Activated naive CD8-positive, alpha-beta T cell treated with anti-CD3 and anti-CD28 coated beads for 36 hours (primary cell): ENCODE measurements at places on chromosomes 16 and 17.

DNA sequence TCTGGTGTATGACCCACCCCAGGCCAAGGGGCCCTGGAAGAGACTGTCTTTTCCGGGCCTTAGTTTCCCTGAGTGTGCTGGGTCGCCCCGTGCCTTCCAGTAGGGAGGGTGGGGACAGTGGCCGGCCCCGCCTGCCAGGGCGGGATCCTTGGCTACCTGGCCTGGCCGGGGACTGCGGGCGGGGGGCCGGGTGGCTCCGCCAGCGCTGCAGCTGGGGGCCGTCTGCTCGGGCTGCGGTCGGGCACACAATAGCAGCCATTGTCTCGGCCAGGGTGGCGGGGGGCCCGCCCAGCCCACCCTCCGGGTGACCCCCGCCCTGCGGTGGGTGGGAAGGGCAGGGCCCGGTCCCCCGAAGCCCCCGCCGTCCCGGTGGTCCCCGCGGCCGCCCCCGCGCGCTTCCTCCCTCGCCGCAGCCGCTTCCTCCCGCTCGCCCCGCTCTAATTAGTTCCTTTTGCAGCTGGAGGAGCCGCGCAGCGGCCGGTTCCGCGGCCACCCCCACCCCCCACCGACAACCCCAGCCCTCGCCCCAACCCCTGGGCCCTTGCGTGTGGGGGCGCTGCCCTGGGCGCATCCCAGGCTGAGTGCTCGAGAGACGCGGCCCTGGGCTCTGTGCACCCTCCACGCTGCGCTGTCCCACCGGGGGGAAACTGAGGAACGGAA, 11.6 kb downstream of the GLIS2 start:
- DNase-seq = no peak

- no peak for DNase-seq
Measured at GRCh38 chr17:39781031-39781860, 43.5 kb downstream of the GRB7 start.

- DNase-seq = no peak
Measured at GRCh38 chr17:60539807-60540206, 13.8 kb upstream of the APPBP2 start.

DNA sequence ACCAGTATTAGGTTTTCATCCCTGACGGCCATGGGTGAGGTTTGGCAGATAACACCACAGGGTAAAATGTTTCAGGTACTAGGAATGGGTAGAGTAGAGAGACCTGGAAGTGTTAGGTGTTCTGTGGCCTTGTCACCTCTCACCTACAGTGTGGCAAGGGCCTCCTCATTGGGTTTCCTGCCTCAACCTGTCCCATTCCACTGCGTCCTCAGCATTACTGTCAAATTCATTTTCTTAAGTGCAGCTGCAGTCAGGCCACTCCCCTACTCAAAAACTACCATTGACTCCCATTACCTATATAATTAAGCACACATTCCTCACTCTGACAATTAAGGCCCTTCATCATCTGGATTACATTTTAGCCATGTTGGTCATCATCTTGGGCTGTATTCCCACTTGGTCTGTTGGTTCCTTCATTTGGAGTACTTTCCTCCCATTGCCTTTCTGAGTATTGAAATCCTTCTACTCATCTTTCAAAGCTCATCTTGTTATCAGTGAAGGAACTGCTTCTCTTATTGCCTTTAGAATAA, 64.5 kb downstream of the NUP88 start:
- no peak for DNase-seq

DNA sequence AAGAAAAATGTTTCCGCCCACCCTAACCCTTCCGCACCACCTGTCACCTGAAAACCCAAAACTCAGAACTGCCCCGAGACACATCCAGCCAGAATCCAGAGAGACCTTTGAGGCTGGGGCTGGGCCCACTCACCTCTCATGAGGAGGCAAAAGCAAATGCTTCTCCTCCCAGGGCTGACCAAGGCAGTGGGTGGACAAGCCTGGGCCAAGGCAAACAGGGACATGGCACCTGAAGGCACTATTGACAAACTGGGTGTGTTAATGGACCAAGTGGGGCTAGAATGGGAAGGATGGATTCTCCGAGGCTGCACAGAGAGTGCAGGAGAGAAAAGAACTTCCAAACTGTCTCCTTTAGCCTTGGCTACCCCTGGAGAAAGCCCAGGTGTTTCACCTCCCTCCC, 54.4 kb downstream of the SOX9 start:
- DNase-seq = no peak

GRCh38 chr16:66649636-66650205, 45.2 kb downstream of the CMTM3 start:
- DNase-seq = no peak

DNA sequence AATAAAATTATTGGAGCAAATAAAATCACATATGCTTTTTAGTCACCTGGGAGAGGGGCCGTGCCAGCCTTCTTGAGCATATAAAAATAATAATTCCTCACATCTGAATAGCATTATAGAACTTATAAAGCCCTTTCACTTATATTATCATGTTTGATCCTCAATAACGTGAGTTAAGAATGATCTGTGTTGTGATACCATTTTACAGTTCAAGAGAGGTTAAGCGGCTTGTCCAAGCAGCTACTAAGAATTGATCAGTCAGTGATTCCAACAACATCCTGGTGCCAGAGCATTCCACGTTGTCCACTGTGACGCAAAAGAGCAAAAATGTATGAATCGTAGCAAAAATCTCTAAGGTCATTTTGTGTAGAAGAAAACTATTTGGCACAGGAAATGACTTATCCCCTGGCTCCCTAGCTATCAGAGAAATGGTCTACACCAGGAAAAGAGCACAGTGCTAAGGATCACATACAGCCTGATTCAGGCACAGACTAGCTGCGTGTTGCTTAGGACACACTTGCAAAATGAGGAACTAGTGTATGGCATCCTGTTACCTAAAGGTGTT, 33.0 kb downstream of the ANKFN1 start:
- DNase-seq = no peak

- no peak for DNase-seq
Measured at GRCh38 chr17:28219771-28220170, 99.2 kb upstream of the TMEM97 start.

DNA sequence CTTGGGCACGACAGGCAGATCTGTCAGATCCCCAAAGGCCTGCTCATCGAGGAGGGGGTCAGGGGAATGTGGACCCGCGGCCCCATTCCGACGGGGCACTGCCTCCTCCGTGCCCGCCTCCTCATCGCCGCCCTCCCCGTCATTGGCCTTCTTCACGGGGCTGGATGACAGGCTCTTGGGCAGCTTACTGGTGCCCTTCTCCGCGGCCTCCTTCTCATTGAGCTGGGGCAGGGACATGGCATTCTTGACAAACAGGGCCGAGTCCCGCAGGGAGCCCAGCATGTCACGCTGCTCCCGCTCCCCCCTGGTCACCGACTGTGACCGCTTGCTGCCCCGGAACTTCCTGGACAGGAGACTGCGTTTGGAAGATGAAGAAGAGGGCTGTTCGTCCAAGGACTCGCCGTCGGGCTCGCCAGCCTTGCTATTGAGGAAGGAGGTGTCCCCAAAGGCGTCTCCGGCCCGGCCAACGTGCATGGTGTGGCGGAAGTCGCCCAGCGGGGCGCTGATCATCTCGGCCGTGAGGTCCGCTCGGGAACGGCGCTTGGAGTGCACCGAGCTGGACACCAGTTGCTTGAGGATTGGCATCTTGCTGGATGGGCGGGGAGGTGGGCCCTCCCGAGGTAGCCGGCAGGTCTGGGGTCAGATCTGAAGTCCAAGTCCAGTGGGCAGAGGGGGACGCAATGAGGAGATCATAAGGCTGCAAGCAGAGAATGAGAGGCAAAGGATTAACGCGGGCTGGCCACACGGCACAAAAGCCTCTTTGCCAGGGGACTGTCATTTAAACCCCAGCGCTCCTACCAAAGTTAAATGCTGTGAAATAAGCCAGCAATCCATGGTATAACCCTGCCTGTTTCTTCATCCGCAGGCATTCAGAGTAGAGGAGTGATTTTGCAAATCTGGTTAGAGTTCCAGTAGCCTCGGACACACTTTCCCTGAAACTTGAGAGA, 24.5 kb upstream of the CPSF4L start:
- no peak for DNase-seq

DNA sequence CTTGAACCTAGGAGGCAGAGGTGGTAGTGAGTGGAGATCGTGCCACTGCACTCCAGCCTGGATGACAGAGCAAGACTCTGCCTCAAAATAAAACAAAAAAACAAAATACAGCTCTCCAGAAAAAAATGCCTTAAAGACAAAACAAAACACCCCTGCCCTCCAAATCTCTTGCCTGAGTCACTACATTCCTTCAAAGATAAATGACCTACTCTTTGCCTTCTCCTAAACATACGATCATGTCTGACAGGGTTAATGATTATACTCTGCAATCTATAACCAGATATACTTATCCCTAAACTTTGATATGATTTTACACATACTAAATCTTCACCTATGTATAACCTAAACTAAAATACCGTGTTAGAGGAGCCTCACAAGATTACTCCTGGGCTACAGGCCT, 1.4 kb upstream of the SETD6 start:
- no peak for DNase-seq

DNA sequence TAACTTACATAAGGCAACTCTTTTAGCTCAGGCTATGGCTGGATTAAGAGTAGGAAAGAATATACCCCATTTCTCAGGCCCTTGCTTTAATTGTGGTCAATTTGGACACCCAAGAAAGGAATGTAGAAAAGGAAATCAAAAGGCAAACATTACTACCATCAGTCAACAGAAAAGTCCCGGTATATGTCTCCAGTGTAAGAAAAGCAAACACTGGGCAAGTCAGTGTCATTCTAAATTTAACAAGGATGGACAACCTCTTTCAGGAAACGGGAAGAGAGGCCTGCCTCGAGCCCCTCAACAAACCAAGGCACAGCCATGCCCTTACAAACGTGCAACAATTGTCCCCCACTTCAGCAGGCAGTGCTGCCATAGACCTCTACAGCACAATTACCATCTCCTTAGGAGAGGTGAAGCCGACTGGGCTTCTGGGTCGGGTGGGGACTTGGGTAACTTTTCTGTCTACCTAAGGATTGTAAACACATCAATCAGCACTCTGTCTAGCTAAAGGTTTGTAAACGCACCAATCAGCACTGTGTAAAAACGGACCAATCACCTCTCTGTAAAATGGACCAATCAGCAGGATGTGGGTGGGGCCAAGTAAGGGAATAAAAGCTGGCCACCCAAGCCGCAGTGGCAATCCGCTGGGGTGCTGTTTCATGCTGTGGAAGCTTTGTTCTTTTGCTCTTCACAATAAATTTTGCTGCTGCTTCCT, 12.4 kb downstream of the MRPL58 start:
- DNase-seq = peak; percentile 47

DNA sequence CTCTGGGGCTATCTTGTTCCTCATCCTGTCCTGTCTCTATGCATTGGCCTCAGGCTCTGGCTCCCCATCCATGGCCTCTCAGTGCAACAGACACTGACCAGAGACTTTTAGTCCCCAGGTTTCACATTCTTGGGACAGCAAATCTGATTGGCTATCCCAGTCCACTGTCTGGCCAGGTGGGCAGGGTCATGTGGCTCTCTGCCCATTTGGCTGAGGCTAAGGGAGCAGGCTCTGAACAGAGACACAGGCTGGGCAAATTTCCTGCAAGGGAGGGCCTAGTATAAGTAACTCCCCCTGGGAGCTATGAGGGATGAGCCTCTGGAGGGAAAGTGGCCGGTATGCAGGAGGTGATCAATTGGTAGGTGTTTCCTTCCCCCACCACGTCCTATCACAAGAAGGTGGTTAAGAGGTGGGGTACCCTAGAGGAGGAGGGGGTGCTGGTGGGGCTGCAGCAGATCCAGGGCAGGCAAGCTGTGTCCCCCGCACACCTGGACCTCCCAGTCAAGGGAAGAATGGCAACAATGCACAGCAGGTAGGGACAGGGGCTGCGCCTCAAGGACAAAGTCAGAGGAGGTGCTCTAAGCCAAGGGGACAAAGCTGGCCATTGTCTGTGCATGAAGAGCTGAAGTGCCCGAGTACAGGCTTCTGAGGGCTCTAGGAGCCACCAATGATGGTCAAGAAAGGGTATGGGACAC, 13.2 kb downstream of the XYLT2 start:
- DNase-seq = no peak

GRCh38 chr17:55444471-55445441, 23.1 kb upstream of the MMD start:
- DNase-seq = no peak

DNA sequence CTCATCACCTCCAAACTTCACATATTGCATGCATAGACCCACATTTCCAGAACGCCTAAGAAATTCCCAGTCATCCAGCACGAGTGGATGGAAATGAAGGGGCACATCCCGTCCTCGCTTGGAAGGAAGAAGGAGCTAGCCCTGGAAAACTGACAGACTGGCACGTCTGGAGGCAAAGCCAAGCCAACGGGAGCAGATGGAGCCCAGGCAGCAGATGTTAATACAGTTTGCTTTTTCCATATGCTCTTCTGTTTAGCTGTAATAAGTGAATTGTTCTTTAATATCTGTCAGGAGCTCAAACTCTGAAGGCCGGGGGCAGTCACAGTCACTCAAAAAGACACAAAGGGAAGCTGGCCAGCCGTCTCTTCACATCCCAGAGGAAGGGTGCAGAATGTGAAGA, 187.7 kb downstream of the XYLT1 start:
- DNase-seq = no peak

DNA sequence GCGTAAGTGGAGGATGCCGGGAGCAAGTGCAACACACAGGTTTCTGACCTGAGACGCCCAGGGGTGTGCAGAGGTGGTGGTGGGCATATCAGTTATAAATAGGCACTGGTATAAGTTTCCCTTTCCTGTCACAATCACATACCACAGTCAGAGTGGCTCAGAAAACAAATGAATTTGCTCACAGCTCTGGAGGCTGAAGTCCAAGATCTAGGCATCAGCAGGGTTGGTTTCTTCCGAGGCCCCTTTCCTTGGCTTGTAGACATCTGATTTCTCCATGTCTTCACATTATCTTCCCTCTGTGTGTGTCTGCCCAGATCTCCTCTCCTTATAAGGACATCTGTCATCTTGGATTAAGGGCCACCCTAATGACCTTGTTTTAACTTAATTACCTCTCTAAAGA, 250.5 kb upstream of the TNRC6C start:
- no peak for DNase-seq

DNA sequence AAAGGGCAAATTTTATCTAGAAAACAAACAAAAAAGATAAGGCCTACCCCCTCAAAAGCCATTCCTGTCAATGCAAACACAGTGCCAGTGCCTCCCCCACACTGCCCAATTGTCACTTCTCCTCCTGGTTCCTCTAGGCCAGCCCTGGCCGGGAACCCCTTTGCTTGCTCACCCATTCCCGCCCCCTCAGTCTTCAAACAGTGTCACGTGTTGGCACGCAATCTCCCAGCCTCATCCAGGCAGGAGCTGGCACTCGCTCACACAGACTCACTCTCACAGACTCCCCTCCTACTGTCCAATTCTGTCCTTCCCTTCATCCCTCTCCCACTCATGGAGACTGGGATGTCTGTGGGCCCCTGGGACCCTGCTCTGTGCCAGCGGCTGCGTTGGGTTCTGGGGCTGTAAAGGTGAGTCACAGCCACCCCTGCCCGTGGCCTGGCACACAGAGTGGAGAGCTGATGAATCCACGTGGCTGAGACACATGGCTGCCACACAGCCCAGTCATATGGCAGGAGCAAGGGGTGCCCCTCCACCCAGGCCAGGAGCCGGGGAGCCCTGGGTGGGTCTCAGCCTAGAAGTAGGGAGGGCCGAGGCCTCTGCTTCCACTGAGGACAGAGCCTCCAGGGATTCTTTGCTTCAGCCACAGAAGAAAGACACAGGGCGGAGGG, 54.8 kb downstream of the VAC14 start:
- no peak for DNase-seq

- DNase-seq = no peak
Measured at GRCh38 chr16:71439523-71439922, 2.3 kb downstream of the TLE7 start.

- no peak for DNase-seq
Measured at GRCh38 chr17:68602289-68602688, 1.1 kb upstream of the FAM20A start.
